Activated CD4-positive, alpha-beta T cell treated with anti-CD3 and anti-CD28 coated beads, Interleukin-2, amount 50 U/mL, for 4 hours (primary cell): ENCODE measurements at places on chromosomes 2 and 18.

DNA sequence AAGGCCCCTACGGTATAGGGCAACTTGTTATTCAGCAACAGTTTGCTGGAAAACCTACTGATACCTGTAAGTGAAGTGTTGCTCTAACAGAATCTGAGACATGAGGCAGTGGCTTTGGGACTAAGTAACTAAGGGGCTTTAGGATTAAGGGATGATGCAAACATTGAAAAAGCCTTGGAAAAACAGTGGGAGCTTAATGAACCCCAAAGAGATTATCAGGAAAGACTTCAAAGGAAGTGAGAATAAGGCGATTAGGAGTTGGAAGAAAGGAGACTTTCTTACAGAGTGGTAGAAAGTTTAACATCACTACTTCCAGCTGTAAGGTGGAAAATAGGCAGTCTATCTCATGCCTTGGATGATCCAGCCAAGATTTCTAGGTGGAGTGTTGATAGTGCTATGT is 158.2 kb upstream of the TRIB2 start:
- no peak for DNase-seq

- no peak for DNase-seq
Measured at GRCh38 chr18:13889671-13890070, 25.7 kb downstream of the MC2R start.

DNA sequence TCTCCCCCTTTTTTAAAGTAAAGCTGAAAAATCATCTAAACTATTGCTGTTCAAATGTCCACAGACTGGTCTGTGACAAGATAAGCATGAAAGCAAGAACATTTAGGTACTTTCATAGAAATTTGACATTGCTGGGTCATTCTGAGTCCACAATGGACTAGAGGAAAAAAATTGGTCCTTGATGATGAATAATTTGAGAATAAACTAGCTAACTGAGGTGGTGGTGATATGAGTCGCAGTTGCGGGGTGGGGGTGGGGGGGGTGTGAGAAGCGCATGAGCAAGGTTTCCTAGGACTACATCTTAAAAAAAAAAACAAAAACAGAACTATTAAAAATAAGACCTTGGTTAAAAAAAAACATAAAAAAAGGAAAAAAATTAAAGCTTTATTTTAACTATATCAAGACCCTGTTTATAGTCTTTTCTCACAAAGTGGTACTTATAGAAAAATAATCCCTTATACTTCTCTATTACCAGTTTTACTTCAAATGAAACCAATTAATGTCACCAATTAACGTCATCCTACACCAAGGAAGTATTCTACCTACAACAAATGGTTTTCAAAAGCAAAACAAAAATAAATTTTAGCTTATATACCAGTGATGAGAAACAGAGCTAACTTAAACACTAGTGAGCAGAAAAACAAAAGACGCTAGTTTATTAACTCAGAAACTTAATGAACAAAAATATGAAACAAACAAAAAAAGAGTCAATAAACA is 88.1 kb downstream of the ASXL2 start:
- no peak for DNase-seq

DNA sequence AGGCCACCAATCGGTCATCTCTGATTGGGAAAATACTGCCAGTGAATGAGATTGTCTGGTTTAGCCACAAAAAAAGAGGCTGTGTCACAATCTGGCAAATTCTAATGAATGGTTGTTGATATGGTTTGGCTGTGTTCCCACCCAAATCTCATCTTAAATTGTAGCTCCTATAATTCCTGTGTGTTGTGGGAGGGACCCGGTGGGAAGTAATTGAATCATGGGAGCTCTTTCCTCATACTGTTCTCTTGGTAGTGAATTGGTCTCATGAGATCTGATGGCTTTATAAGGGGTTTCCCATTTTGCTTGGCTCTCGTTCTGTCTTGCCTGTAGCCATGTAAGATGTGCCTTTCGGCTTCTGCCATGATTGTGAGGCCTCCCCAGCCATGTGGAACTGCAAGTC is 838.3 kb downstream of the SLC4A3 start:
- DNase-seq: no peak

- DNase-seq: no peak
Measured at GRCh38 chr2:219638217-219638947, 11.0 kb downstream of the SLC4A3 start.

DNA sequence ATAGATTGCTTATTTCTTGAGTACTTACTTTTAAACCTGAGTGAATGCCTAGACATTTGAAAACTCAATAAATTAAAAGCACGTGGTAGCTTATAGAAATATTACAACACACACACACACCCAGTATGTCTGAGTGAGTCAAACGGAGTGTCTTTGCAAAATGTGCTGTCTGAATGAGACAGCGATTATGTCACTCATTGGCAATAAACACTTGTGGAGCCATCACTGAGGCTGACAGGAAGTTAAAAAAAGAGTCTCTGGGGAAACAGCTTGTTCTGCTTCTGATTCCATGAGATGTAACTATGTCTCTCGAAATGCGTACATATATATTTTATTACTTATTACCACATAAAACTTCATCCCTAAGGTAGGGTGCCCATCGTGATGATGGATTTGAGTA is 22.3 kb upstream of the VPS4B start:
- no peak for DNase-seq

DNA sequence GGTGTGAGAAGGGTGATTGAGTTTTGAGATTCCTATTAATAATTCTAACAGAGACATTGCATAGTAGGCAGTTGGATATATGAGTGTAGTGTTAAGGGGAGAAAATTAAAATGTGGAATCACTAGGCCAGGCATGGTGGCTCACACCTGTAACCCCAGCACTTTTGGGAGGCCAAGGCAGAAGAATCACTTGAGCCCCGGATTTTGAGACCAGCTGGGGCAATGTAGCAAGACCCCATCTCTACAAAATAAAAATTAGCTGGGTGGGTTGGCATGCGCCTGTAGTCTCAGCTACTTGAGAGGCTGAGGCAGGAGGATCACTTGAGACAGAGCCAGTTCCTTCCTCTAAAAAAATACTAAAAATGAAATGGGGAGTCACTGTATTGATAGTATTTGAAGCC is 150.6 kb downstream of the MCFD2 start:
- DNase-seq: no peak

- DNase-seq: peak; percentile 73
Measured at GRCh38 chr2:222708274-222708710, 36.8 kb downstream of the MOGAT1 start.

DNA sequence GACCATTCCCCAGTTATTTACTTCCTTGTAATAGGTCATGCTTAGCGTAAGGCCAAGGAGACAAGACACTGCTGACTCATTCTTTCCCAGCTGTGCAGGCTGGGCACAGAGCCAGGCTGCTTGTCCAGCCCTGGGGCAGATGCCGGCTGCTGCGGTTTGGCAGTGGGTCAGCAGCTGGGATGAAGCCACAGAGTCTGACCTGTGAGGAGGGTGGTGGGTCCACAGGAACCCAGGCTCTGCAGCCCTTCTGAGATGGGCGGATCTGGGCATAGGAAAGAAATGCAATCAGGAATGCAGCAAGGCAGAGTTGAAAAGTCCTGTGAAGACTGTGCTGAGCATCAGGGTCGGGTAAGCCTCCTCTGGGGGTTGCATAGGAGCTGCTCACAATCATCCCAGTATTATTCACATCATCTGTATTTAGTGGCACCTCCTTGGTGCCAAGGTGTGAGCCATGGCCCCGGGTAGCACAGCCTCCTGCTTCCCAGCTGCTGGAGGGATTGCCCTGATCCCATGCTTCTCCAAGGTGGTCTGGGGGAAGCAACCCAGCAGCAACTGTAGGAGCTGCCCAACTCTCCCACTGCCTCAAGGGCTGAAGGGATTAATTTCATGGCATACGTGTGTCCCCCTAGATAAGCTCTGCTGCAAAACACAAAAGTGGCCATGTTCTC is 139.0 kb downstream of the DDX1 start:
- no peak for DNase-seq

DNA sequence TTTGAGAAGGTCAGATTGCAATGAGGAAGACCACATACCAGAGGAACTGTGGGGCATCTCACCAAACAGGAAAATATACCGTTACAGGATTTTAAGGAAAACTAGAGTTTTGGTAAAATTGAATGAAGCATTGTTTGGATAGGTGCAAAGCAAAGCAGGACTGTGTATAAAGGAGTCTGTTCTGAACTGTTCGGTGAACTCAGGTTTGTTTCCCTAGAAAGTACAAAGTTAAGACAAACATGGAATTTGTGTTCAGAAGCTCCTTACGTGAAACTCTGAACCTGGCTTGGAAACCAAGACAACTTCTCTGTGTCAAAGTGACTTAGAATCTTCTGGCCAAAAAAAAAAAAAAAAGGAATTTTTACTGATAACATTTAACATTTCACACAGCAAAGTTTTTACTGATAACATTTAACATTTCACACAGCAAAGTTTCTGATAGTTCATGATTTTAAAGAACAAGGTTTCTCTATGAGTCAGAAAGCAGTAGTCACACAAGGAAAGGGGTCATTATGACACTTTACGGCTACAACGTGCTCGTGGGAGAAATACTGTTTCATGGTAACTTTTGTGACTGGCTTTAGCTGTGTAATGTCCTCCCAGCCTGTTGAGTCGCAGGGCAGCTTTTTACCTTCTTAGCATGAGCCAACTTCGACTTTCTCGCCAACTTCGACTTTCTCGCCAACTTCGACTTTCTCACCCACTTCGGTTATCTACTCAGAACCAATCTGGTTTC is 21.2 kb upstream of the TET3 start:
- no peak for DNase-seq

- no peak for DNase-seq
Measured at GRCh38 chr2:41937921-41938708, 109.7 kb upstream of the PKDCC start.
